Astrocyte (in vitro differentiated cells and primary cell): ENCODE measurements at places on chromosomes 1 and 21. TPM values are rescaled to one million over a fixed set of nuclear protein-coding genes. Genes with fewer than 3 reads are reported as not detected.

DNA sequence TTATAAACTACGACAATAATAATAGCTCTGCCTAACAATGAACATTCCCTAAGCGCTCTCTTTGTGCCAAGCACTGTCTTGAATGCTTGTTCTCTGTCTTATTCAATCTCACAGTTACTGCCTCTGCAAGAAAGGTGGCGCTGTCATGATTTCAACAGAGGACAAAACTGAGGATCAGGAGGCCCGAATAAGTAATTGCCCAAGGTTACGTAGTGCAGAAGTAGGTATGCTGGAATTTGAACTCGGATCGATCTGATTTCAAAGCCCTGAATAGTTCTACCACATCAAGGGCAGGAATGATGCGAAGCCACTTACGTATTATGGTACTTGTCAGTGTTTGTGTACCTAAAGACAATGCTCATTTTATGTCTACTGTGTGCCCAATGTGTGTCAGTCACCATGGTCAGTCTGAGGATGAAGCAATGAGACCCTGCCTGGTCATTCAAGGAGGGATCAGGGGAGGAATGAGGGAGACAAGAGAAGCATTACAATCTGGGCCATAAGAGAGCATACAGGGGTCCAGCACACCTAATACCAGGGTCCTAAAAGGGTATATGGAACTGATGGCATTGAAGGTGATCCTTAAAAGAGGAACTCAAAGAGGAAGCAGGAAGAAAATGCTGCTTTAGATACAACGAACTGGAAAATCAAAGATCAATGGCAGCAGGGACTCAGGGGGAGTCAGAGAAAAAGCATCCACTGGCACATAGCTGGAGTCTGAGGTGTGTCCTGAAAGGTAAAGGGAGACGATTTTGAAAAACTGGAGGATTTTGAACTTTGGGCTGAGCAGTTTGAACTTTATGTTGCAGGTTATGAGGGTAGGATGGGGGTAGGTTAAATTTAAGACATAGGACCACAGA is 389.2 kb downstream of the PLPP3 start:
- H3K27me3 ChIP-seq, result no peaks in the 10 kb centered on the region
- H3K27ac ChIP-seq, result no peak overlapping the region
- H3K36me3 ChIP-seq, result no peaks in the 10 kb centered on the region
- H3K4me1 ChIP-seq, result no peaks in the 10 kb centered on the region
- H3K4me3 ChIP-seq, result no peak overlapping the region
- DNase-seq, result no peak

- no peak overlapping the region for H3K4me3 ChIP-seq
- peaks cover 7% of the 10 kb centered on the region for H3K36me3 ChIP-seq
- no peak overlapping the region for H3K27ac ChIP-seq
- no peak for DNase-seq
Measured at GRCh38 chr1:1054971-1055370, 19.1 kb downstream of the RNF223 start.

- no peak for DNase-seq
- no peak overlapping the region for H3K4me3 ChIP-seq
- peaks cover 35% of the 10 kb centered on the region for H3K27me3 ChIP-seq
- no peaks in the 10 kb centered on the region for H3K36me3 ChIP-seq
- H3K27ac ChIP-seq, result no peak overlapping the region
Measured at GRCh38 chr1:31769720-31770390, 5.7 kb upstream of the ADGRB2 start.

GSTM5 gene
- total RNA-seq, result not detected in 2 replicates

- peak within 1 kb of the TSS; percentile 100 for H3K4me3 ChIP-seq
- peak; percentile 95 for DNase-seq
- no peaks in the 10 kb centered on the region for H3K36me3 ChIP-seq
- H3K27ac ChIP-seq, result peak within 1 kb of the TSS; percentile 99
- H3K27me3 ChIP-seq, result no peaks in the 10 kb centered on the region
- peaks cover 3% of the 10 kb centered on the region for H3K4me1 ChIP-seq
Measured at GRCh38 chr1:109075531-109076490, at the start of gene TAF13. TSS of gene TAF13 (minus strand) at chr1:109076003. CDS start at chr1:109075947, 56 bp downstream.

DNA sequence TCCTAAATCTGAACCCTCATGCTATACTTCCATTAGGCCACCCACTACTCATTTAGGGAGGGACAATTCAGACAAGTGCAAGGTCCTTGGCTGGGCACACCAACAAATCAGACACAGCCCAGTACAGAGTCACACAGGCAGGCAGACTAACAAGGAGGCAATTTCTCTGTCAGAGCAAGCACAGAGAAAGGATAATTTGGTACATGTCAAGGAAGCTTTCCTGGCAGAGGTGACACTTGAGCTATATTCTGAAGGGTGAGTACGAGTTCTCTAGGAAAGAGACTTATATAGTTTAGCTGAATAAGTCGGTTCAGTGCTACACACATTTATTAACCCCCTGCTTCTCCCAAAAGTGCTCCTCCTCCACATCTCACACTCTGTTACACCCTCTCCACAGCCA is 455.9 kb downstream of the OMA1 start:
- no peak overlapping the region for H3K4me3 ChIP-seq
- H3K27me3 ChIP-seq, result no peaks in the 10 kb centered on the region
- no peak for DNase-seq
- no peaks in the 10 kb centered on the region for H3K4me1 ChIP-seq
- no peak overlapping the region for H3K27ac ChIP-seq
- no peaks in the 10 kb centered on the region for H3K36me3 ChIP-seq

- H3K27me3 ChIP-seq, result no peaks in the 10 kb centered on the region
- H3K4me3 ChIP-seq, result no peak overlapping the region
Measured at GRCh38 chr1:114551400-114551799, 30.0 kb downstream of the BCAS2 start.

OLIG2 gene
- 2.5 and 2.6 TPM in 2 replicates for total RNA-seq

DMBX1 gene
- total RNA-seq, result 0.07 and 0.29 TPM in 2 replicates

UMODL1 gene
- 0.10 TPM in 1 of 2 replicates, not detected in the other for total RNA-seq

FCRL5 gene
- total RNA-seq, result not detected in 2 replicates

- H3K36me3 ChIP-seq, result no peaks in the 10 kb centered on the region
- H3K27me3 ChIP-seq, result peaks cover 3% of the 10 kb centered on the region
- DNase-seq, result no peak
- H3K27ac ChIP-seq, result no peak overlapping the region
- H3K4me3 ChIP-seq, result no peak overlapping the region
Measured at GRCh38 chr1:109162626-109163025, 48.7 kb downstream of the ELAPOR1 start.

- no peak overlapping the region for H3K4me3 ChIP-seq
- H3K27ac ChIP-seq, result no peak overlapping the region
- peaks cover 14% of the 10 kb centered on the region for H3K27me3 ChIP-seq
Measured at GRCh38 chr1:11417162-11417561, 61.8 kb upstream of the DISP3 start.

DNA sequence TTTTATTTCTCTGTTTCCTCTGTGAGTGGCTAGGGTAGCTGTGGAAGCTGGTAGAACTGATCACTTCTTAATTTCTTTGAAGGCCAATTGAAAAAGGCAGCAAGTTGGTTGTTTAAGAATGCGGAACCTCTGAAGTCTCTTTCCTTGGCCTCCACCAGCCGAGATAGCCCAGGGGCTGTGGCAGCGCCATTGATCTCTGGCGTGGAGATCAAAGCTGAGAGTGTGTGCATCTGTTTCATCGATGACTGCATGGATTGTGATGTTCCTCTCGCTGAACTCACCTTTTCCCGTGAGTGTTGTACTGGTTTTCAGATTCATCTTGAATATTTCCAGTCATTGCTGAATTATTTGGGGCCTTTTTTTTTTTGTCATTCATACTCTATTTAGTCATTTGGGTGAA is 97.7 kb downstream of the VPS13D start:
- H3K36me3 ChIP-seq, result peaks cover 19% of the 10 kb centered on the region
- H3K4me1 ChIP-seq, result no peaks in the 10 kb centered on the region
- H3K27me3 ChIP-seq, result no peaks in the 10 kb centered on the region
- H3K27ac ChIP-seq, result no peak overlapping the region
- H3K4me3 ChIP-seq, result no peak overlapping the region

DNA sequence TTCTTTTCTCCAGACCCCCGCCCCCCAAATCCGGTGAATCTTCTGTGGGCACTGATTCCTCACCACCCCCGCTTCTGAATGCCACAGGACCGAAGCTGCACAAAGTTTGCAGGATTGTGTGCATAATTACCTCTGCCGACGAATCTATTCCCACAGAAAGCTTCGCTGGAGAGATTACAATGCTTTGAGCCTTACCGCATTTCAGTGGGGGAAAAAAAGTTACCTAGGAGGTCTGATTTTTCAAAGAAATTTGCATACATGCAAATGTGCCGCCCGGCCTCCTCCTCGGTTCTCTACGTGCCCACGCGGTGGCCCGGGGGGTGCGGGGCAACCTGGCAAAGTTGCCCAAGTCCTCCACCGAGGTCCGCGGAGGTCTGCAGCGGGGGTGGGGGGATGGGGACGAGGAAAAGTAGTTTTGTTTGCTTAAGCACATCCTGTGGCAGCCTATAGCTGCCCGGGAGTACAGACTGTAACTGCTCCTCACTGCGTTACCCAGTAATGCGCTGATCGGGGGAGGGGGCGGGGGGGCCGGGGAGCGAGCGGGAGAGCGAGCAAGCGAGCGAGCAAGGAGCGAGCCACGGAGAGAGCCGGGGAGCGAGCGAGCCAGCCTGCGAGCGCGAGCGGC is 563 bp upstream of the NFIA start:
- H3K27ac ChIP-seq, result no peak overlapping the region
- H3K27me3 ChIP-seq, result no peaks in the 10 kb centered on the region
- peaks cover 30% of the 10 kb centered on the region for H3K4me1 ChIP-seq
- H3K36me3 ChIP-seq, result no peaks in the 10 kb centered on the region
- peak overlapping the region; percentile 64 for H3K4me3 ChIP-seq

GRCh38 chr1:155196103-155196892 is 11.4 kb downstream of the THBS3 start:
- H3K36me3 ChIP-seq, result peaks cover 5% of the 10 kb centered on the region
- DNase-seq, result no peak
- peak overlapping the region; percentile 68 for H3K4me3 ChIP-seq

EPRS1 gene
- total RNA-seq, result 159 and 173 TPM in 2 replicates

GRCh38 chr1:184889166-184889565 is 85.1 kb downstream of the NIBAN1 start:
- H3K4me3 ChIP-seq, result no peak overlapping the region
- H3K4me1 ChIP-seq, result peaks cover 42% of the 10 kb centered on the region
- no peaks in the 10 kb centered on the region for H3K27me3 ChIP-seq

DNA sequence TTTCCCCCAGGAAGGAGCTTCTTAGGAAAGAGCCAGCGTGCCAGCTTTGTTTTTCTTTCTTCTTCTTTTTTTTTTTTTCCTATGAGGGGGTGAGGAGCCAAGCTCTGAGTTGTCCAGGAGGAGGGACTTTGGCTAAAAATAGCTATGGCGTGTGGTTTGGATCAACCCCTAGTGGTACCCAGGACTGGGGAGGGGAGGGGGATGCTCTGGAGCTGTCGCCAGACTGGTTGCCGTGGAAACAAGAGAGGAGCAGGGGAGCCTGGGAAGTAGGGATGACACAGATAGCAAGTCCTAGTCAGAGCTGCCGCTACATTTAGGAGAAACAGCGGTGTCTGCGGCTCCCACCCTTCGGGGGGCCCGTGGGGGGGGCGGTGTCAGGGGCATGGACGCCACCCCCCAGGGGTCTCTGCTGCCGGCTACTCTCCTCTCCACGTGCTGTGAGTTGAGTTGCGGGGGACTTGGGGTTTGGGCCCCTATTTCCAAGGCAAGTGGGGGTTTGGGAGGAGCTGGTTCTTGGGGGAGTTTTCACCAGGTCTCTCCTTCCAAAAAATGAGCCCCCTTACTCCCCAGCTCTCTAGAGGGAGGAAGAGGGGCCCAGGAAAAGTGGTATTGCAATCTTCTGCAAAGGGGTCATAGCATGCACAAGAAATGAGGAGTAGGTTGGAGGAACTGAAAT is at the start of gene KCNJ9:
KCNJ9 (plus strand) TSS at position 278 of the 676 bp plus-strand sequence. CDS start 2,493 bp downstream, outside the sequence.
- H3K4me3 ChIP-seq, result no peak within 1 kb of the TSS
- no peaks in the 10 kb centered on the region for H3K36me3 ChIP-seq
- H3K4me1 ChIP-seq, result peaks cover 6% of the 10 kb centered on the region
- H3K27me3 ChIP-seq, result peaks cover 49% of the 10 kb centered on the region

DNA sequence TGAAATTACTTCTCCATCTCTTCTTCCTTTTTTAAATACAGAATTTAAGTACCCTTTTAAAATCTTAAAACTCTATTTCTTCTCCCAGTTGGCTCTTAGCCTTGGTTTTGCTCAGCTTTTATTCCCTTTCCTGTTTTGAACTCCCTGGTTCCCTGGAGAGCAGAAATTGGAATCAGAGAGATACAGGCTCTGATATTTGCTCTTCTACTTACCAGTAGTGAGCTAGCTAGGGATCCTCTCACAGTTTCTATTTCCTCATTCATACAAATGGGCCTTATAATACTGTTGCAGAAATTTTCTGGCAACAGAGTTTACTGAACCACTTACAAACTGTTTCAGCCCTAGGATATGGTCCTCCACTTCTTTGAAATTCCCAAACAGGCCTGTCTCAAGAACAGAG is 606.3 kb downstream of the NUF2 start:
- H3K27me3 ChIP-seq, result no peaks in the 10 kb centered on the region
- no peak overlapping the region for H3K4me3 ChIP-seq
- no peak for DNase-seq
- no peaks in the 10 kb centered on the region for H3K4me1 ChIP-seq
- no peaks in the 10 kb centered on the region for H3K36me3 ChIP-seq

DNA sequence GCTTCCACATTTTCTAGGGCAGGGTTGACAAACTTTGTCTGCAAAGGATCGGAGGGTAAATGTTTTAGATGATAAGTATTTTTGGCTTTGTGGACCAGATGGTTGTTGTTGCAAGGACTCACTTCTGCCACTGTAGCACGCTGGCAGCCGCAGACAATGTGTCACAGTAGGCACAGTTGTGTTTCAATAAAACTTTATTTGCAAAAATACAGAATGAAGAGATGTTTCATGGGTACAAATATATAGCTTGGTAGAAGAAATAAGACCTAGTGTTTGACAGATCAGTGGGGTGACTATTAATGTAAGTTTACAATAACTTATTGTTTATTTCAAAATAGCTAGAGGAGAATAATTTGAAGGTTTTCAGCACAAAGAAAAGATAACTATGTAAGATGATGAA is 127.8 kb downstream of the GRIK3 start:
- DNase-seq, result no peak
- no peak overlapping the region for H3K4me3 ChIP-seq
- no peak overlapping the region for H3K27ac ChIP-seq
- no peaks in the 10 kb centered on the region for H3K36me3 ChIP-seq
- H3K27me3 ChIP-seq, result no peaks in the 10 kb centered on the region

PKLR gene
- not detected in 2 replicates for total RNA-seq

DNA sequence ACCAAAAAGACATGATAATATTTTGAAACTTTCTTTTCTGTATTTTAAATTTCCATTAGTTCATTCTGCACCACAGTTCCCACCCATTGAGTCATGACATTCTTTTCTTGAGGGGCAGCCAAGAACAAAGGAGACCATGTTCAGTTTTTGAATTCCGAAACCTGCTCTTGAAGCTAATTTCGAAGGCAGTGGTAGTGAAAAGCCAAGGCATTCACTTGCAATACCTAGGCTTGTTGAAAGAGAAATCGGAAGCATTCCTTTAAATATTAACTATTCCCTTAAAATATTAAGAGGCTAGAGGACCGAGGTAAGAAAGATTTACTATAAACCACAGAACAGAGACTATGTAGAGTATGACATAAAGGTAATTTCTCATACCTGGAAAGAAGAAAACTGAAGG is 256.3 kb downstream of the ADGRL2 start:
- no peaks in the 10 kb centered on the region for H3K36me3 ChIP-seq
- DNase-seq, result no peak
- H3K27ac ChIP-seq, result no peak overlapping the region

GRCh38 chr21:29771491-29772066 is 168.2 kb downstream of the GRIK1 start:
- H3K27me3 ChIP-seq, result no peaks in the 10 kb centered on the region
- H3K36me3 ChIP-seq, result no peaks in the 10 kb centered on the region
- DNase-seq, result no peak

- no peaks in the 10 kb centered on the region for H3K27me3 ChIP-seq
- H3K4me3 ChIP-seq, result no peak overlapping the region
- no peaks in the 10 kb centered on the region for H3K4me1 ChIP-seq
- H3K27ac ChIP-seq, result no peak overlapping the region
- H3K36me3 ChIP-seq, result no peaks in the 10 kb centered on the region
Measured at GRCh38 chr1:93414749-93415148, 33.2 kb upstream of the FNBP1L start.
